ENCODE measurements at places on chromosomes 7 and 10.

- DNase-seq = no peak
Measured at GRCh38 chr10:97048649-97049427, 136.9 kb downstream of the SLIT1 start.

GRCh38 chr10:7409045-7409731, 1.6 kb downstream of the SFMBT2 start:
- peak; percentile 69 for DNase-seq

- DNase-seq = no peak
Measured at GRCh38 chr10:123577921-123578461, 88.2 kb upstream of the GPR26 start.

GRCh38 chr7:105680505-105681187, 99.4 kb upstream of the EFCAB10 start:
- DNase-seq = no peak

- peak; percentile 55 for DNase-seq
Measured at GRCh38 chr7:98250789-98251188, 1.2 kb downstream of the TECPR1 start.

GRCh38 chr7:79453558-79454360, at the start of gene MAGI2:
TSS of gene MAGI2 (minus strand) at chr7:79453667. CDS start at chr7:79453320, 347 bp downstream.
- DNase-seq = no peak

DNA sequence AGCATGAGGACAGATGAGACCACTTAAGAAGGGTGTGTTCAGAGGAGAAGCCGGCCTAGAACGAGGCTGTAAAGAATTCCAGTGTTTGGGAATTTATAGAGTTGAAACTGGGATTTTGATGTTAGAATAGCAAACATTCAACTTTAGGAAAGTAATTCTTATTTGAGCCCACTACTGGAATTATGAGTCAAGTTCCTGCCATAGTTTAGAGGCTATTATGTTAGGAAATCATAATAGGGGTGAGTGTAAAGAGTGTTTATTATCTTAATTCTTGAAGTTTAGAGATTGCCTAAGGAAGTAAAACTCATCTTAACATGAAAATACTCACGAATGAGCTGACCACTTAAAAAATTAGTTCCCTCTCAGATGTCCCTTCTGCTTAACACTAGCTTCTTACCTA, 2.1 kb downstream of the CBLL1 start:
- DNase-seq = no peak

DNA sequence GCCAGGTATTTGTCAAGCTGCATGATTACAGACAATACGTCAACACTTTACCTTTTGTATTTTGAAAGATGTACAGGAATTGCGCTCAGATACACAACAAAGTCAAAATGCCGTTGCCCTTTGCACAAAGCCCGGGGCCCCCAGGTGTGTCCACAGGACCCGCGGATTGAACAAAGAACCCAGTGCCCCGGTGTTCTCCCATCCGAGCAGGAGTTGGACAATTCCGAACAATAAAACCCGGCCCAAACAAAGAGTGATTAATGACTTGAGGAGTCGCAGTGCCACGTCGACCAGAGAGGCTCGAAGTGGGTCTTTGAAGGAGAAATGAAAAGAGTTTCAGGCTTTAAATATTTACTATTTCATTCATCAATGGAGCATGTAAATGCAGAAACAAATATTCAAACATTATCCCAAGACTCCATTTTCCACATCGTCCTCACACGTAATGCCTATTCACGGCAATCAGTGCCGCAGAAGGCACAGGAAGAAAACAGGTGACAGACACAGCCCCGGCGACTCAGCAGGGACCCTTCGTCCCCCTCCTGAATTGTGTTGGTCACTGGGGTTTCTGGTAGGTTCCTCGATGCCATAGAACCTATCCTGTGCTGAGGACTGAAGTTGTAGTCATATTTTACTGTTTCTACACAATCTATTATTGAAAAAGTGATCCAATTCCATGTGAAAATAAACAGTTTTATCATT, 70.9 kb upstream of the MGMT start:
- no peak for DNase-seq

DNA sequence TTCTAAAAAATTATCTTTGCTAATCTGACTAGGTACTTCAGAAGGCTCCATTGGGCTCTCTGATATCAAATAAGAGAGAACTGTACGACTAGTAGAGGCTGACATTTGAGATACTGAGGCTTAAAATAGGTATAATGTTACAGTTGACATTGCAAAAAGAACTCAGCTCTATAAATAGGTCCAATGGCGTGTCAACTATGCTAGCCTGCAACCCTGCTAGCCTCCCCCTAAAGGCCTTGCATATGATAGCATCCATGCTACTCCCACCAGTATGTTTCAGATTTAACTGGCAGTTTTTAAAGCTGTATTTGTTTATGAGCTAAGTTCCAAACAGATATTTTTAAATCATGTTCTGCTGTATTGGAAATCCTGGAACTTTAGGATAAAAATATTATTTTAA, at the start of gene PPP1R3A:
PPP1R3A (minus strand) TSS at position 64 of the 400 bp plus-strand sequence; CDS start at position 51, 13 bp downstream.
- DNase-seq = no peak

GRCh38 chr7:120833546-120833945, 24.4 kb downstream of the TSPAN12 start:
- no peak for DNase-seq

DNA sequence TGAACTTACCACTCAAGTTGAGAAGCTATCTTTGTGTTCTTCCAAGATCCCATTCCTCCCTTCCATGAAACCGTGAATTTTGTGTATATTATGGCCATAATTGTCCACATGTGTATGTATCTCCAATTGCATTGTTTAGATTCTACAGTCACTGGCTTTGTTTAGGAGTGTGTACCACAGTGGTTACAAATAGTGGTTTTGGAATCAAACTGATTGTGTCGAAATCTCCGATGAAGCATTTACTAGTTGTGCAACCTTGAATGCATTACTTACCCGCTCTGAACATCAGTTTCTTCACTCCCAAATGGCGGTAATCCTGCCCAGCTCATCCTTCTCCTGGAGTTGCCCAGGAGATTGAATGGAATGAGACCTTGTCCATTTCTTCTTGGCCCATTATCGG, 145.0 kb upstream of the ZNF32 start:
- DNase-seq = no peak

- DNase-seq = no peak
Measured at GRCh38 chr10:67239864-67240497, 314.1 kb downstream of the LRRTM3 start.

- DNase-seq = no peak
Measured at GRCh38 chr7:150323682-150324372, 482 bp upstream of the ACTR3C start.

- DNase-seq = no peak
Measured at GRCh38 chr10:18079665-18080295, 60.4 kb upstream of the CACNB2 start.

- DNase-seq = no peak
Measured at GRCh38 chr10:58516119-58516518, 3.4 kb downstream of the BICC1 start.

GRCh38 chr10:127889605-127890195, 3.0 kb downstream of the CLRN3 start:
- DNase-seq = no peak

DNA sequence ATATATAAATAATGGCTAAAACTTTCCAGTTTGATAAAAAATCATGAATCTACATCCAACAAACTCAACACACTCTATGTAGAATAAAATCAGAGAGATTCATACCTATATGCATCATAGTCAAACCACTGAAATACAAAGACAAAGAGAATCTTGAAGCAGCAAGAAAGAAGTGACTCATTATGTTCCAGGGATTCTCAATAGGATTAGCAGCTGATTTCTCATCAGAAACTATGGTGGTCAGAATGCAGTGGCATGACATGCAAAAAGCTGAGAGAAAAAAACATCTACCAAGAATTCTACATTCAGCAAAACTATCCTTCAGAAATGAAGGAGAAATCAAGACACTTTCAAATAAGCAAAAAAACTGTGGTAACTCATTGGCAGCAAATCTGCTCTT, 187.4 kb downstream of the RNLS start:
- no peak for DNase-seq

DNA sequence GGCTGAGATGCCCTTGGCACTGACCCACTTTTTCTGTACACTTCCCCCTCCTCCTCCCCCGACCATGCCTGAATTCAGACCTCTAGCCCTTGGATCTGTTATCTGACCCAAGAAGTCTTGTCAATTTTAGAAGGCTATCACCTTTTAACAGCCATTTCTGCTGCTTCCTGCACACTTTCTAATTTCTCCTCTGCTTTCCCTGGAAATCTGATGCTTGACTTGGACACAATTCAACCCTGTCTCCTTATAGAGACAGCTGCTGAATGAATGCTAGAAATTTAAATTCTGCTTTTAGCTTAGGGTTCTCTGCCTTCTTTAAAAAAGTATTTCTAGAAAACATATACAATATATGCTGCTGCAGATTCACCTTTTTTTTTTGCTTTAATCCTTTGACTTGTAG, 417.9 kb upstream of the KLF6 start:
- no peak for DNase-seq

- no peak for DNase-seq
Measured at GRCh38 chr7:128910569-128910945, at the start of gene KCP. TSS of gene KCP (minus strand) at chr7:128910709. CDS start at chr7:128910676, 33 bp downstream.

DNA sequence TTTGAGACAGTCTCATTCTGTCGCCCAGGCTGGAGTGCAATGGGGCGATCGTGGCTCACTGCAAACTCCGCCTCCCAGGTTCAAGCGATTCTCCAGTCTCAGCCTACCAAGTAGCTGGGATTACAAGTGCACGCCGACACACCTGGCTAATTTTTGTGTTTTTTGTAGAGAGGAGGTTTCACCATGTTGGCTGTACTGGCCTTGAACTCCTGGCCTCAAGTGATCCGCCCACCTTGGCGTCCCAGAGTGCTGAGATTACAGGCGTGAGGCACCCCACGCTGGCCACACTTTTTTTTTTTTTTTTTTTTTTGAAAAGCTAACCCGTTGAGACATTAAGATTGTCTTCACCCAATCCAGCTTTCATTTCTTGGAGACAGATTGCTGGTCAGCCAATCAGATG, 2.1 kb downstream of the ZNF273 start:
- DNase-seq = no peak

GRCh38 chr10:73768881-73769280, 13.0 kb upstream of the CHCHD1 start:
- peak; percentile 66 for DNase-seq

DNA sequence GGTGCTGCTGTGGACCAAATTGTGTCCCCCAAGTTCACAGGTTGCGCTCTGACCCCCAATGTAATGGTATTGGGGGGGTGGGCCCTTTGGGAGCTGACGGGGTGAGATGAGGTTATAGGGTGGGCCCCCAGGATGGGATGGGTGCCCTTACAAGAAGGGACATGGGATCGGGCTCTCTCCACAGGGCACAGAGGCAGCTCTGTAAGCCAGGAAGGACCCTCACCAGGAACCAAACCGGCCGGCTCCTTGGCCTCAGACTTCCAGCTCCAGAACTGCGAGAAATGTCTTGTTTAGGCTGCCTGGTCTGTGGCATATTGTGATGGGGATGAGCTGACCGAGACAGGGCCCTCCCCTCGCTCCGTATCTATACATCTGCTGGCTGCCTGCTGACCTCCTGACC, 25.7 kb upstream of the JAKMIP3 start:
- no peak for DNase-seq

- no peak for DNase-seq
Measured at GRCh38 chr7:72447465-72448204, 35.5 kb upstream of the CALN1 start.

DNA sequence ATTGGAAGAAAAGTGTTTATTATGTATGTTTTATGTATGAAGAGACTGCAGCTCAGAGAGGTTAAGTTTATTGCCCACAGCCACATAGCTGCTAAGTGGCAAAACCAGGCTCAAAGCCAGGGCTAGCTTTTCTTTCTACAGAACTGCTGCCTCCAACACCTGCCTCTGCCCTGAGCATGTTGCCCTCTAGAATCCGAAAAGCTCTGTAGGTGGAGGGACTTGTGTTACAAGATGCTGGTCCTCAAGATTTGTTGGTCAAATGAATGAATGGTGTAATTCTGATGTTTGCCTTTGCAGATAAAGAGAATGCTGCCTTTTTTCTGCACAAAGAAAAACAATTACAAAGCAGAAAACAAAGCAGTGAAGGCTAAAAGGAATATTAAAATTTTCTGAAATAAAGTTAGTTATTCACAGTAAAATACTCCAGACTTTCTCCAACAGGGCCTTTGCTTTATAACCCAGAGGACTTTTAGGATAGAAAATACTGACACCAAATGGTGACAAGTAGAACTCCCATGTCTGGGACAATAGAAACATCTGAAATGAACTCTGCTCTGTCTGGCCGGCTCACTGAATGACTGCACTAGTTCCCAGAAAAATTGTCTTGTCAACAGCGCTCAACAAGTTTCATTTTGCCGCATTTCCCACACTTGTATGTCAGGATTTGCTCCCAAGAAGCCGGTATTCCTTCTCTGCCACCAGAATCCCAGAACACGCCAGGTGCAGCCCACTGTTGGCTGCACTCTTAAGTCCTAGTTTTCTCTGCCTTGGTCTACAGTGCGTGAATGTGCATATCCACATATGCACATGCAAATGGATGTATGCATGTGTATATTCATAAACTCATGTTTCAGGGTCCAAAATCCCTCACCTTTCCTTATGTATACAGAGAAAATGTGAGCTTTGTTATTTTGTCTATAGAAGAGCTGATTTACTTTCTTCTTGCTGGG, 11.0 kb upstream of the DNTT start:
- DNase-seq = no peak

- DNase-seq = no peak
Measured at GRCh38 chr10:92894081-92894655, 45.8 kb downstream of the EXOC6 start.

- DNase-seq = no peak
Measured at GRCh38 chr10:47062441-47063200, 151.4 kb downstream of the PTPN20 start.

DNA sequence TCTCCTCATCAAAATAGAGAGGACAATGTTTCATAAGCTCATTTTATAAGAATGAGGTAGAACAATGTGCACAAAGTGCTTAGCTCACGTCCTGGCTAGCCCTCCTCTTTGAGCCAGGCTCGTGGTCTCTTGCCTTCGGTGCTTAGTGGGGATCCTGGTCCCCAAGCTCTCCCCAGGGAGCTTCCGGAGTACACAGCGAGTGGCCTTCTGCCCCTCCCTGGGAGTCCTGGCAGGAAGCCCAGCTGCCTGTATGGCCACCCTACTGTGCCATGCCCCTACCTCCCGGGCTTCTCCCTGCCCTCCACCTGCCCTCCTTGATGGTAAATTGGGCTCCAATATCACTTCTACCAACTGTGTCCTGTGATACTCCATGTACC, 868 bp downstream of the MYO1G start:
- no peak for DNase-seq

GRCh38 chr10:51421853-51422252, 277.5 kb downstream of the CSTF2T start:
- no peak for DNase-seq

DNA sequence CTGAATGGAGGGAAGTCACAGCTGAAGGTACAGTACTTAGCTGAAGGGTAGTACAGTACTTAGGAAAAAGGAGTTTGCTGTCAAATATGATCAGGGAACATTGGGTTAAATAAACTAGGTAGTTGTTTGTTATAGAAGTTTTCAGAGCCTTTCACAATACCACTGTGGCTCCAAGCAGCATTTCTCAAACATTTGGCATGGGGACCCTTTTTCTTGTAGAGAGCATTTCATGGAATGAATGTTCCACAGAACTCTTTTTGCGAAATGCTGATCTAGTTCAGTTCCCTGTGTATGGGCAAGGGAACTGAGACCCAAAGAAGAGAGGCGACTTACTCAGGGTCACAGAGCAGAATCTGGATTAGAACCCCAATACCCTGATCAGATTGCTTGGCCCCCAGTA, 31.5 kb upstream of the DDX50 start:
- DNase-seq = no peak

GRCh38 chr7:30886608-30887011, 25.0 kb upstream of the AQP1 start:
- no peak for DNase-seq
